Activated naive CD4-positive, alpha-beta T cell treated with anti-CD3 and anti-CD28 coated beads for 36 hours (primary cell): ENCODE measurements at places on chromosomes 5 and 9. TPM values are rescaled to one million over a fixed set of nuclear protein-coding genes. Genes with fewer than 3 reads are reported as not detected.

IFNK gene
- 0.24 TPM for total RNA-seq

GPR150 gene
- total RNA-seq, result 0.64 TPM

FAM151B gene
- total RNA-seq, result 0.36 TPM

MEIKIN gene
- 1.4 TPM for total RNA-seq

SLC4A9 gene
- 0.07 TPM for total RNA-seq

TMC1 gene
- total RNA-seq, result not detected

DNA sequence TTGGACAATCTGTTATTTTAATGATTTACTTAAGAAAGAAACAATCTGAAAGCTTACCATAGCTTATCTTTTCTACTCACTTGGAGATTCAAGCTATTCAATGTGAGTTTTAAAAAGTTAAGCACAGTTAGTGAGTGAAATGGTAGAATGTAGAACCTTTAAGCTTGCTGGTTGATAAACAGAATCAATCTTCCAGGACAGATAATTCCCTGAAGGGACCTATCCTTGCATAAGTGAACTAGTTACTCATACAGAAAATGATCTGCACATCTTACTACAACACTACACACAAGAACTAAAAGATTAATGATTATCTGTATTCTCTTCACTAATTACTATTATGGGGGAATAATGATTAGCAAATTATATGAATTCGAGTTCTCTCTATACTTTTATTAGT lies 165.6 kb downstream of the PALM2AKAP2 start:
- H3K4me3 ChIP-seq, result no peak overlapping the region
- H3K4me1 ChIP-seq, result peaks cover 8% of the 10 kb centered on the region
- H3K27me3 ChIP-seq, result peaks cover 6% of the 10 kb centered on the region
- H3K27ac ChIP-seq, result no peak overlapping the region
- peaks cover 2% of the 10 kb centered on the region for H3K36me3 ChIP-seq
- no peak for DNase-seq

GRCh38 chr5:15215056-15215455 lies 284.9 kb upstream of the FBXL7 start:
- H3K27ac ChIP-seq, result no peak overlapping the region
- no peak for DNase-seq
- H3K27me3 ChIP-seq, result no peaks in the 10 kb centered on the region
- H3K4me3 ChIP-seq, result no peak overlapping the region
- H3K36me3 ChIP-seq, result no peaks in the 10 kb centered on the region

DNA sequence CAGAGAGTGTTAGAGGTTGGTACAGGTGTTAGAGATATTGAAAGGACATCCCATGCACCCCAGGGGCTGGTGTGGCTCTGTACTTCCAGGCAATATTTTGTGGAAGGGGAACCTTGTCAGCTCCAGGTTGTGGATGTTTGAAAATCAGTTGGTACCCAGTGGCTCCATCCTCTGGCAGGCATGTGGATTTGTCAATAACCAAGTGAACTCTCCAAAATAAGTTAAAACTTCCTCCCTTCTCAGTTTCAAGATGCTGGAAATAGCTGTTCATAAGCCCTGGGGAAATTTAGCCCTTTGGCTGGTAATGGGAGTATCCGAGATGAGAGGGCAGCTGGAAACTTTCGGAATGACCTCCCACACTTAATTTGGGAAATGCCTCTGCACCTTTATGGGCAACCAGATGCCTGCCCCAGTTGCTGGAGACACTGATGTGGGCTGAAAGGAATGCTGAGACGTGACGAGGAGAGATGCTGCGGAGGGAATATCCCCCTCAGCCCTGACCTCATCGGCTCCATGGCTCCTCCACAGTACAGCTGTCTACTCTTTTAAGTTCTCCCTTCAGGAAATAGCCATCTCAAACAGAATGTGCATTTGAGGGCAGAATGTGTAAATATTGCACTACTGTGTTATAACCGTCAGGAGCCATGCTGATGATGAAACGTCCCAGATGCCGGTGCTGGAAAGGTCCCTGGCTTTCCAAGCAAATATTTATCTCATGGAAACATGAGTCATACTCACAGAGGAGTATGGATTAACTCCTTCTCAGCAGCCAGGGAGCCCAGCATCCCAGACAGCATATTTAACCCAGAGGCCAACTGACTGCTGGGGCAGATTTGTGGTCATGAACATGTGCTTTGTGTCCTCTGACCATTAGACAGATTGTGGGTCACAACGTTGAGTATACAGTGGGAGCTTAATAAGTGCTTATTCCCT lies 29.5 kb downstream of the TGFBI start:
- no peaks in the 10 kb centered on the region for H3K4me1 ChIP-seq
- no peak overlapping the region for H3K4me3 ChIP-seq
- H3K27me3 ChIP-seq, result no peaks in the 10 kb centered on the region

GRCh38 chr5:164054461-164054860 lies 549.0 kb downstream of the MAT2B start:
- no peaks in the 10 kb centered on the region for H3K4me1 ChIP-seq
- H3K27ac ChIP-seq, result no peak overlapping the region
- DNase-seq, result no peak
- no peaks in the 10 kb centered on the region for H3K36me3 ChIP-seq
- H3K27me3 ChIP-seq, result no peaks in the 10 kb centered on the region

DNA sequence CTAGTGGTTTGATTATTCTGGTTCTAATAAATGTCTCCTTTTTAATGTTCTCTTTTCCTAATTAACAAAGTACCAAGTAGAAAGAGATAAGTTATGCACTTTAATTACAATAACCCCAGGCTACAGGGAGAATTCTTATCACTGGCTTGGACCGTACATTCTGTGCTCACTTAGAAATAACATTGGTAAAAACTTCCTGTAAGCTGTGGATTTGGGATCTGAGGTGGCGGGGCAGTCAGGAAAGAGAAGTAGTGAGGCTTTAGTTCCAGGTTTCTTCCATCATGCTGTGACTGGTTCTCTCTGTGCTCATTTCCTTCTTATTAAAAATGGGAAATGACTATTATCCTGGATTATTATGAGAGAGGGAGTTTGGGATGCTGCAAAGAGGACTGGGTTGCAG lies 142.0 kb downstream of the EGFLAM start:
- peaks cover 2% of the 10 kb centered on the region for H3K4me1 ChIP-seq
- DNase-seq, result no peak
- peaks cover 23% of the 10 kb centered on the region for H3K27me3 ChIP-seq

GRCh38 chr5:112063856-112064255 lies 306.9 kb upstream of the NREP start:
- DNase-seq, result no peak
- H3K36me3 ChIP-seq, result no peaks in the 10 kb centered on the region
- no peak overlapping the region for H3K27ac ChIP-seq
- H3K4me1 ChIP-seq, result no peaks in the 10 kb centered on the region
- H3K4me3 ChIP-seq, result no peak overlapping the region

DNA sequence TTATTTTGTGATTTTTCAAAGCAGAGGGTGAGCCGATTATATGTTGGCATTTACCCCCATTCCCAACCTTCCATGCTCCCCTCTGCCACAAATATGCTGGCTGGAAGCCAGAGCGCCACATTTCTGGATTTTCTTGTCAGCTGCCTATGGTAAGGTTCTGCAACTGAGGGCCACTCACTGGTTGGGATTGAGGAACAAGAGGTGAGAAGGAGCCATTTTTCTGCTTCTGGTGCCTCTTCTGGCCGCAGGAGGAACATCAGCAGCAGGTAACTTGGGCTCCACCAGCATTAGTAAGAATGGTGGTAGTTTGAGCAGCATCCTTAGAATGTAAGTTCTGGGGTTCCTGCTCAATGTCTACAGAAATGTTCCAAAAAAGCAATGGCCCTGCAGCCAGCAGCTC lies 159.5 kb upstream of the MAST4 start:
- no peak overlapping the region for H3K4me3 ChIP-seq
- H3K4me1 ChIP-seq, result peaks cover 6% of the 10 kb centered on the region
- no peaks in the 10 kb centered on the region for H3K36me3 ChIP-seq
- H3K27me3 ChIP-seq, result peaks cover 4% of the 10 kb centered on the region
- no peak for DNase-seq

GRCh38 chr9:69044240-69045219 lies 9.0 kb downstream of the FXN start:
- H3K4me3 ChIP-seq, result no peak overlapping the region
- DNase-seq, result no peak
- peaks cover 26% of the 10 kb centered on the region for H3K4me1 ChIP-seq
- H3K27me3 ChIP-seq, result no peaks in the 10 kb centered on the region

GRCh38 chr5:138482638-138483037 lies 17.4 kb downstream of the EGR1 start:
- H3K27ac ChIP-seq, result no peak overlapping the region
- no peaks in the 10 kb centered on the region for H3K27me3 ChIP-seq
- H3K4me3 ChIP-seq, result no peak overlapping the region
- no peaks in the 10 kb centered on the region for H3K36me3 ChIP-seq
- no peaks in the 10 kb centered on the region for H3K4me1 ChIP-seq

DNA sequence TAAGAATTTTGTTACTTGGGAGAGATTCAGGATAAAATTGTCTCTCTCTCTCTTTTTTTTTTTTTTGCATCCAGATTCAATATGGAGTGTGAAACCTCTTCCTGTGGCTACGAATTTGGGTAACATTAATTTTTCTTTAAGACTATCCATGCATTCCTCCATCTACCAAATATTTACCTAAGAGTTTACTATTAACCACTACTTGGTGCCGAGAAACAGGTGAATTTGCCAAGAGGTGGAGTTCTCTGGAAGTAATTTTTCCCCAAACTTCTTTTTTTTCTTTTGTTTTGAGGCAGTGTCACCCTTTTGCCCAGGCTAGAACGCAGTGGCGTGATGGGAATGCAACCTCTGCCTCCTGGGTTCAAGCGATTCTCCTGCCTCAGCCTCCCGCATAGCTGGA lies 206.3 kb upstream of the VLDLR start:
- peaks cover 3% of the 10 kb centered on the region for H3K27me3 ChIP-seq
- DNase-seq, result no peak
- no peak overlapping the region for H3K4me3 ChIP-seq
- no peak overlapping the region for H3K27ac ChIP-seq
- no peaks in the 10 kb centered on the region for H3K36me3 ChIP-seq

DNA sequence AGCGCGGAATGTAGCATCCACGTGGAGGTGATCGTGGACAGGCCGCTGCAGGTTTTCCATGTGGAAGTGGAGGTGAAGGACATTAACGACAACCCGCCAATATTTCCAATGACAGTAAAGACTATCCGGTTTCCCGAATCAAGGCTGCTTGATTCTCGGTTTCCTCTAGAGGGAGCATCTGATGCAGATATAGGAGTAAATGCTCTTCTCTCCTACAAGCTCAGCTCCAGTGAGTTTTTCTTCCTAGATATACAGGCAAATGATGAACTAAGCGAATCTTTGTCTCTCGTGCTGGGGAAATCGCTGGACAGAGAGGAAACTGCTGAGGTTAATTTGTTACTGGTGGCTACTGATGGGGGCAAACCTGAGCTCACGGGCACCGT lies 598 bp downstream of the PCDHA2 start:
- peaks cover 13% of the 10 kb centered on the region for H3K36me3 ChIP-seq
- DNase-seq, result no peak
- peaks cover 35% of the 10 kb centered on the region for H3K27me3 ChIP-seq
- no peaks in the 10 kb centered on the region for H3K4me1 ChIP-seq
